ENCODE measurements at places on chromosomes 3 and 15.

DNA sequence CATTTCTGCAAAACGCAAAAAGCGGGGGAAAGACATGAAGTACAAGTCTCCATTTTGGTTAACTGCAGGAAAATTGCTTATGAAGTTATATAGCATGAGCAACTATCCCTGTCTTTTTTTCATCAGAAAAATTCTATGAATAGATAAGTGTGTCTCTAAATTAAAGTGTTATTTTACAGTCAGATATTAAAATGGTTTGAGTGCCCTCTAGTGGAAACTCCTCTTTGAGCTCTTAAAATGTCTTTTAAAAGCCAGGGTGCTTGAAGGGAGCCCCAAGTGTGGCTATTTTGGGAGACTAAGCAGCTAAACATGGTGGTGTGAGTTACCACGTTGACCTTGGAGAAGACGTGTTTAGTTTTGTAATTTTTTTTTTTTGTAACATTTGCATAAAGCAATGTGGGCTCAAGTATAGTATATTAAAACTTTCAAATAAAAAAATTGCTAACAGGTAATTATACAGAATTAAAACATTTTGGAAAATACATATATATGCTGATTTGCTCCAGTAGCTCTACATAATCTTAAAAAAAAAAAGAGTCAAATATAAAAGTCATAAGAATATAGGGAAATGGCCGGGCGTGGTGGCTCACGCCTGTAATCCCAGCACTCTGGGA lies 77.2 kb downstream of the PPP2R3A start:
- DNase-seq, result no peak

DNA sequence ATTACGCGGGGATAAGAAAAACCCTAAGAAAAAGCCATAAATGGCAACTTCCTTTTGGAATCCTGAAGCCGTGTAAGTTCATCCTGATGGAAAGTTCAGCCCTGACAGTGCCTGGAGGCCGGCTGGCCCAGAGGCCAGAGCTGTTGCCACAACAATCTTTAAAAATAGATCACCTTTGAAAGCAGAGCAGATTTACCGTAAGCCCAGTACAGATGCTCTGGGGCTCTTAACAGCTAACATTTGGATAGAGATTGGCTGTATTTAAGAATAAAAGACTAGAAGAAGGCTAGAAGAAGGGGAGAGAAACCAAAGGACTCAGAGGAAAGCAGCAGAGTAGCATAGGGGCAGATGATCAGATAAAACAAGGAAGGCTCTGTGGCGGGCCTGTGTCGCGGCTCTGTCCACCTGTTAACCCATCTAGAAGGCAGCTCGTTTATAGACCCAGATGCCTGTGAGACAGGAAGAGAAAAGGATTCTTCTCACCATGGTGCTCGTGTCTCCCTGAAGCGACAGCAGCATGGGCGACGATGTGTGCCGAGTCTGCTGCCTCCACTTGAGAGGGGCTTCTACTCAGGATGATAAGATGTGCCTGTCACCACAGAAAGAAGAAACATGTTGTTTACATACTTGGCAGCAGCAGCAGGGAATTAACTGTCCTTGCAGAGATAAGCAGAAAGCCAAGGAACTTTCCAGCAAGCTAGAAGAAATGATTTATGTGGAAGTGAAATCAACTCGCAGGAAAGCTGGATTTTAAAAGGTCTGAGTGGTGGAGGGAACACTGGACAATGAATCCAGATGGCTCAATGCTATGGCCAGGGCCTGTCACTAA lies 69.9 kb downstream of the SYNM start:
- DNase-seq, result no peak

GRCh38 chr3:9727743-9728142 lies 3.8 kb upstream of the BRPF1 start:
- no peak for DNase-seq

DNA sequence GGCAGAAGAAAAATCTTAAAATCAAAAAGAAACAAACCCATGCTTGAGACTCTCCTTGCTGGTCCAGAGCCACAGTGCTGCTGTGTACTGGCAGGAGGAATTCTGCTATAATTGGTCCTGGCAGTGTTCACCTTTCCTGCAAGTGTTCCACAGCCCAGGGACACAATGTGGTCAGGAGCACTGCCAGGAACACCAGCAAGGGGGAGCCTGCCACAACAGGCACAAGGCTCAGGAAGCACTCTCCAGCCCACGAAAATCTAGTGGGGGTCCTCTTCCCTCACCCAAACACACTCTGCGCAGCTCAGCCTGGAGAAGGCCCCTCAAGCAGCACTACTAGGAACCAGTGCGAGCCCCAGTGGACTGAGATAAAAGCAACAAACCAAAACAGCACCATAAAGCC lies 92.9 kb downstream of the UBE3A start:
- DNase-seq, result peak; percentile 68

- DNase-seq, result no peak
Observed at GRCh38 chr15:39267685-39268084, 313.2 kb upstream of the THBS1 start.

GRCh38 chr15:75369897-75370581 lies 1.6 kb upstream of the MAN2C1 start:
- DNase-seq, result no peak

GRCh38 chr3:184981071-184981470 lies 169.1 kb downstream of the VPS8 start:
- DNase-seq, result no peak

DNA sequence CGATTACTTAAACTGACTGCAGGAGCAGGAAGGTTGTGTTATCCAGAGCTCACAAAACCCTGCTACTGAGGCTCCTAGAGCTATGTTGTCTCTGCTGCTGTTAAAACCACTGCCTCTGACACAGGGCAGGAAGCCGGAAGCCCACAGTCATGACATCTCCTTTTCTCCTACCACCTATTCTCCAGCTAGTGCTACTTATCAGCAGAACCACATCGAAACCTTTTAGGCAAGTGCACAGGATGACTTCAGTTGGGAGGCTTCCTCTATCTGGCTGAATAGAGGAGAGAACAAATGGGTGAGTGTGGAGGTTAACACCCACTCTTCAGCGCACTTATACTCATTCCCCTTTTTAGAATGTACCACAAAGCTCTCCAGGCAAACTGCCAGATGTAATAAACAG lies 638.0 kb downstream of the OTOL1 start:
- DNase-seq, result no peak

GRCh38 chr3:30760737-30761136 lies 133.7 kb downstream of the GADL1 start:
- no peak for DNase-seq

- DNase-seq, result no peak
Observed at GRCh38 chr3:115141033-115141757, 5.9 kb downstream of the ZBTB20 start.

GRCh38 chr15:60340207-60340921 lies 57.4 kb downstream of the ANXA2 start:
- DNase-seq, result no peak

GRCh38 chr3:124459678-124460077 lies 270.6 kb upstream of the UMPS start:
- DNase-seq, result no peak

- no peak for DNase-seq
Observed at GRCh38 chr3:45664578-45664977, 24.6 kb upstream of the SACM1L start.
